Neural progenitor cell (in vitro differentiated cells): ENCODE measurements at places on chromosomes 5 and 9.

GRCh38 chr5:178319541-178320041, 87.0 kb upstream of the PHYKPL start:
- no peak for DNase-seq
- no peak overlapping the region for H3K4me3 ChIP-seq
- H3K27me3 ChIP-seq = no peaks in the 10 kb centered on the region
- no peaks in the 10 kb centered on the region for H3K4me1 ChIP-seq

DNA sequence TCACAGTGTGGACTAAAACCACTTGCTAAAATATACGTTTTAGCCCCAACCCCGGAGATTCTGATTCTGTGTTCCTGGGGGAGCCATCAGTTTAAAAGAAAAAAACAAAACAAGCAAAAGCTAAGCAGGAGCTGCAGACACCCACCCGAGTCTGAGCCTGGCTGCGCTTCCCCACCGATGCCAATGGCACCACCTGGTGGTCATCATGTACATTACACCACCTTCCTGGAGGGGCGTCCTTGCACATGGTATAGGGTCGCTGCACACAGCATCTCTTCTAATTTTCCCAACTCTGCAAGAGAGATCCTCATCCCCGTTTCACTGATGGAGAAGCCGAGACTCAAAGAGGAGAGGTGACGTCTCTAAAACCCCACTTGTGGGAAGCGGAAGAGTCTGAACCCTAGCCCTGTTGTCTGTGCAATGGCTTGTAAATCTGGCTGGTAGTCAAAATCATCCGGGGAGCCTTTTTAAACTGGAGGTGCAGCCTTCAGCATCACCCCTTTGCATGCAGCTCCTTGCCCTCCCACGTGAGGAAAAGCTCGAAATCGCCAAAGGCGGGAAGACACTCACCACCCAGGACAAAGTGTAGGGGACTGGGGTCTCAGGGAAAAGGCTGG, 23.1 kb upstream of the CNOT6 start:
- H3K36me3 ChIP-seq = no peaks in the 10 kb centered on the region
- H3K4me1 ChIP-seq = no peaks in the 10 kb centered on the region
- no peak overlapping the region for H3K27ac ChIP-seq

- peak overlapping the region; percentile 86 for H3K27ac ChIP-seq
- peak overlapping the region; percentile 87 for H3K4me3 ChIP-seq
These were observed 727 bp downstream of the SMAD5 start for GRCh38 chr5:136133222-136133921.

GRCh38 chr5:124001036-124001615, 489.1 kb downstream of the CSNK1G3 start:
- no peak overlapping the region for H3K27ac ChIP-seq
- H3K36me3 ChIP-seq = no peaks in the 10 kb centered on the region
- no peak overlapping the region for H3K4me3 ChIP-seq
- DNase-seq = peak; percentile 14
- H3K4me1 ChIP-seq = peaks cover 19% of the 10 kb centered on the region
- no peaks in the 10 kb centered on the region for H3K27me3 ChIP-seq

GRCh38 chr9:118630931-118631595, 738.2 kb downstream of the BRINP1 start:
- DNase-seq = no peak
- no peak overlapping the region for H3K4me3 ChIP-seq
- no peak overlapping the region for H3K27ac ChIP-seq
- H3K4me1 ChIP-seq = no peaks in the 10 kb centered on the region
- no peaks in the 10 kb centered on the region for H3K36me3 ChIP-seq

DNA sequence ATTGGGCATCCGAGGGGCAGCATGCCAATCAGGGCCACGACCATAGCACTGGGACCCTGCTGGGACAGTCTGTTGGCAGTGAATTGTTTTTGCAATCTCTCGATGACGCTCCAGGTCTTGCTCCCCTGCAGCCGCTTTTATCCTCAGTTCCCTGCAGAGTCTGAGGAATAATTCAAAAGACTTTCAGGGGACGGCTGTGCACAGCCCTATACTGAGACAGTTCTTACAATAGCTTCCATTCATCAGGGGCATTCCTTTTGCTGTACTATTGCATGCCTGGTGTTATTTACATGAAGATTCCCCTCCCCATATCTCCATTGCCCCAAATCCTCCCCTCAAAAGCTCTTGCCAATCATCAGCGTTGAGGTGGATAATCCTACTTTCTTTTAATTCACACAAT, 163.3 kb upstream of the WWC1 start:
- no peaks in the 10 kb centered on the region for H3K36me3 ChIP-seq
- H3K4me3 ChIP-seq = no peak overlapping the region
- peaks cover 22% of the 10 kb centered on the region for H3K4me1 ChIP-seq
- no peaks in the 10 kb centered on the region for H3K27me3 ChIP-seq

DNA sequence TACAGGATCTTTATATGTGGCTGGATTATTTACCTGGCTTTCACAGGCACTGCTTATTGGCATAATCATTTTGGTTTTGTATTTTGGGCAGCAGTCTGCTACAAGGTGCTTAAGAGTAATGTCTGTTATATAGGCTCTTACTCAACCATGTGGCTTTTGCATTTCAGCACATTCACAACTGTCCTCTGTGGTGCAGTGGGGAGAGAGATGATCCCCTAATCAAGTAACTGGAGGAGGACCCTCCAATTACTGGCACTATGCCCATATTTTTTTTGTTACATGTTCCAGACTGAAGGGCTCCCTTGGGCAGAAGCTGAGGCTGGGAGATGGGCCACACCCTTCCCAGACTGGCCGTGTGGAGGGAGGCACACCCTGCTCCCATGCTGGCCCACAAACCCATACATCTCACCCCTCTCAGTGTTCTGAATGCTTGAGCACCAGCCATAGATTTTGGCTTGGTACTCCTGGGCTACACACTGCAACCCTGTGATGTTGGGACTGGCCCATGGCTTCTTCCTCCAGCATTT, 173.5 kb downstream of the FAM174A start:
- H3K27me3 ChIP-seq = no peaks in the 10 kb centered on the region
- H3K27ac ChIP-seq = no peak overlapping the region
- DNase-seq = no peak
- H3K4me1 ChIP-seq = peaks cover 4% of the 10 kb centered on the region
- no peaks in the 10 kb centered on the region for H3K36me3 ChIP-seq

DNA sequence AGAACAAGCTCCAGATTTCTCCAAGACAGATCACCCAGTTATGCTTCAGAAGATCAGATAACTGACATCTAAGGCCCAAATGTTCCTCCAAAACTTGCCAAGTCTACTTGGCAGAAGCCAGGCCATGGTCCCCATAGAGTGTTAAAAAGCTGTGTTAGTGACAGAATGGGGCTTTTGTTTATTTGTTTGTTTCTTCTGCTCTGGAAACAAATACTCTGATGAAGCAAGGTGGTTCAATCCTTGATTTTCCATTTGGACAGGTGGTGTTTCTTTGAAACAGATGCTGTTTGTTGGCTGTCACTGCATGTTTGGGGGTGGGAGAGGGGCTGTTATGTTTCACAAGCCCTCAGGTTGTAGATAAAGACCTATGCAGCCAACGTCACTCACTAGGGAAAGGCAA, 264.0 kb downstream of the FAM114A2 start:
- peaks cover 24% of the 10 kb centered on the region for H3K4me1 ChIP-seq
- H3K27me3 ChIP-seq = no peaks in the 10 kb centered on the region
- no peaks in the 10 kb centered on the region for H3K36me3 ChIP-seq
- DNase-seq = no peak

GRCh38 chr9:113390192-113390960, 10.7 kb downstream of the ALAD start:
- H3K27me3 ChIP-seq = no peaks in the 10 kb centered on the region
- H3K4me3 ChIP-seq = no peak overlapping the region
- no peak for DNase-seq
- no peaks in the 10 kb centered on the region for H3K36me3 ChIP-seq

- peaks cover 42% of the 10 kb centered on the region for H3K4me1 ChIP-seq
- no peak for DNase-seq
- no peaks in the 10 kb centered on the region for H3K27me3 ChIP-seq
- H3K27ac ChIP-seq = no peak overlapping the region
These were observed 125.9 kb upstream of the OSMR start for GRCh38 chr5:38719916-38720315.

- no peak for DNase-seq
- no peaks in the 10 kb centered on the region for H3K4me1 ChIP-seq
- H3K27me3 ChIP-seq = no peaks in the 10 kb centered on the region
- H3K27ac ChIP-seq = no peak overlapping the region
- H3K4me3 ChIP-seq = no peak overlapping the region
- H3K36me3 ChIP-seq = no peaks in the 10 kb centered on the region
These were observed 71.9 kb downstream of the UBAP1 start for GRCh38 chr9:34250721-34251120.

DNA sequence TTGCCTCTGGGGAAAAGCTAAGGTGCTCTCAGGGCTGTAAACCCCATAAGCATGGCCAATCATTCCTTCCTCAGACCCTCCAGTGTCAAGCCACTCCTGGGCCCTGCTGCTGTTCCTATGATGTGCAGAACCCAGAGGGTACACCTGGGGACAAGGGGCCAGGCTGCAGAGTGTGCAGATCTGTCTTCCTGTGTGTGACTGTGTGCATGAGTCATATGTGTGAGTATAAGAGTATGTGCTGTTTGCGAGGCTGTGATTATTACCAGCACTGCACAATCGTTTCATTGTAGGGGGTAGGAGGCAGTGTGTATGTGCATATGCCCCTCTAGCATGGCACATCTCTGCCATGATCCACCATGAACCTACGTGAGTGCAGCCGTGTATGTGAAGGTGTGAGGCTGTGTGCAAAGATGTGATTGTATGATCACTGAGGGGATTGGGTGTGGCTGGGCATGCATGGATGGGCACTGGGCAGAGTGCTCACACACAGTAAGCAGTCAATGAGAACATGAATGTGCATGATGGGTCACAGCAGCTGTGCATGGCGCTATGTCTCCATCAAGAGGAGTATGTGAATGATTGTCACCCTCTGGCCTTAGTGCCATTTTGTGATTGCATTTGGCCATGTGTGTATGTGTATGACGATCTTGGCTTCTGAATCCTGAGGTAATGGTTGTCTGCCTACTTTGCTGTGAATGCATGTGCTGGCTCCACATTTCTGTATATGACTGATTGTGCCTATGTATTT, 2.4 kb upstream of the OR1K1 start:
- H3K4me1 ChIP-seq = no peaks in the 10 kb centered on the region
- no peaks in the 10 kb centered on the region for H3K36me3 ChIP-seq
- H3K27me3 ChIP-seq = no peaks in the 10 kb centered on the region
- no peak for DNase-seq

- H3K27me3 ChIP-seq = no peaks in the 10 kb centered on the region
- no peak overlapping the region for H3K27ac ChIP-seq
- no peak overlapping the region for H3K4me3 ChIP-seq
- no peaks in the 10 kb centered on the region for H3K4me1 ChIP-seq
- DNase-seq = no peak
- no peaks in the 10 kb centered on the region for H3K36me3 ChIP-seq
These were observed 10.3 kb downstream of the TTC23L start for GRCh38 chr5:34849253-34849652.

DNA sequence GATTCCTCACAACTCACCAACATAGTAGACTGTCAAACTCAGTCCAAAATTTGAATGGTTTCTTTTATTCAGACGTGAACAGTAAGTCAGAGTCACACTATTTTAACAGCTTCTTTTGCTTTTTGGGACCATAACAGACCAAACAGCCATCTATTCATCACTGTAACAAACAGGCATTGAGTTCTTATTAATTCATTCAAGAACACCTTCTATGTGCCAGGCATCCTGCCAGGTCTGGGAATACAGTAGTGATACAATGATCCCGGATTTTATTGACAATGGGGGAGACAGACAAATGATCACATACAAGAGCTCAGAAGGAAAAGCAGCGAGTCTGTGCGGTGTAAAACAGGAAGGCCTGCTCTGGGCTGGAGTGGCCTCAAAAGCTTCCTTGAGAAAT, 153.3 kb upstream of the ERCC6L2 start:
- H3K36me3 ChIP-seq = no peaks in the 10 kb centered on the region
- H3K27me3 ChIP-seq = no peaks in the 10 kb centered on the region
- H3K27ac ChIP-seq = no peak overlapping the region
- DNase-seq = no peak

DNA sequence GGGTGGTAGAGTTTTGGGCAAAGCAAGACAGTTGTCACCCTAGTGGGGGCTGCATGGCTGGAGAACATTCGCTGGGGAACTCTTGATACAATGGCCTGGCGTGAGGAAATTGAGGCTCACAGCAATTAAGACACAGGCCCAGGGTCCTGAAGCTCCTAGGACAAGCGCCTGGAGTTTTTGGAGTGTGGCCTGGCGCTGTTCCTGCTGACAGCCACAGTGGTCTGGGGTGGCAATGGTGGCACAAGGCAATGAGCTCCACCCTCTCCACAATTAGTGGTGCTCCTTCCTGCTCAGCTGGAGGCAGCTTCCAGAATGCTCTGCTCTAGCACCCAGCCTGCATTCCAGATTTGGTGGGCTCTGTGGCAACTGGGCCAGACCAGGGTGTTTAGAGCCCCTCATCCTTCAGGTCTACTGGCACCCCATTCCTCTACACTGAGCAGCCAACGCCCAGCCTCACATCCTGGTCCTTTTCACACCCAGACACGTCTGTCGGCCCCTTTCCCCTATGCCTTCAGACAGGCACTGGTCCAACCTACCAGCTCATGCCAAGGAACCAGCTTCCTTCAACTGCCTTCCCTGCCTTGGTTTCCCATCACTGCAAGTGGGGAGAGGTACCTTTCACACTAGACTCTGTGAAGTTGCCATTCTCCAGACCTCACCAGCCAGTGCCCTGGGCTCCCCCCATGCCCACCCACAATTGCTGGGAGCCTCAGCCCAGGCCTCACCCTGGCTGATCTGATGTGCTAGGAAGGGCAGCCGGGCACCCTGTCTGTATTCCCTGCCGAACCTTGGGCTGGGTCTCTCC, 138.1 kb upstream of the COL5A1 start:
- H3K4me1 ChIP-seq = no peaks in the 10 kb centered on the region
- H3K27ac ChIP-seq = no peak overlapping the region
- H3K4me3 ChIP-seq = no peak overlapping the region

DNA sequence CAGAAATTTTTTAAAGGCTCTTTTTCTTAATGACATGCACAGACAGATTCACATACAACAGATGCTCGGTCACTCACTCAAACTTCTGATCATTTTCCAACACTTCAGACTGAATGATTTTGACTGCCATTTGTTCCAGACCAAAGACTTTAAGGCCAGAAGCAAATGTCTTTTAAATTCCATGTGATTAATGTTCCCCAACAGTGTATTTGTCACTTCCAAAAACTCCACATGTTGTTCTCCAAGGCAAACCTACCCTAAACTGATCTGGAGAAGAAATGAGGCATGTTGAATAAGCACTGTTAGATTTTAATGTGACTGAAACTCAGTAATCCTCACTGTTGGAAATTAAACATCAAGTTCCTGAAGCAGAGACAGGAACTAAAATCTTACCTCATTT, 366.7 kb downstream of the GABRG2 start:
- DNase-seq = no peak
- H3K4me3 ChIP-seq = no peak overlapping the region
- H3K4me1 ChIP-seq = no peaks in the 10 kb centered on the region
- no peak overlapping the region for H3K27ac ChIP-seq
- H3K27me3 ChIP-seq = no peaks in the 10 kb centered on the region

- peak overlapping the region; percentile 68 for H3K27ac ChIP-seq
- no peaks in the 10 kb centered on the region for H3K36me3 ChIP-seq
- no peak overlapping the region for H3K4me3 ChIP-seq
These were observed 46.8 kb downstream of the ELAVL2 start for GRCh38 chr9:23779220-23779619.
